Activated CD8-positive, alpha-beta memory T cell treated with anti-CD3 and anti-CD28 coated beads, Interleukin-2, amount 50 U/mL, for 48 hours (primary cell): ENCODE measurements at places on chromosomes 12 and 14.
A peak's percentile ranks its signal among the peaks of the same experiment; 100 is the strongest.

DNA sequence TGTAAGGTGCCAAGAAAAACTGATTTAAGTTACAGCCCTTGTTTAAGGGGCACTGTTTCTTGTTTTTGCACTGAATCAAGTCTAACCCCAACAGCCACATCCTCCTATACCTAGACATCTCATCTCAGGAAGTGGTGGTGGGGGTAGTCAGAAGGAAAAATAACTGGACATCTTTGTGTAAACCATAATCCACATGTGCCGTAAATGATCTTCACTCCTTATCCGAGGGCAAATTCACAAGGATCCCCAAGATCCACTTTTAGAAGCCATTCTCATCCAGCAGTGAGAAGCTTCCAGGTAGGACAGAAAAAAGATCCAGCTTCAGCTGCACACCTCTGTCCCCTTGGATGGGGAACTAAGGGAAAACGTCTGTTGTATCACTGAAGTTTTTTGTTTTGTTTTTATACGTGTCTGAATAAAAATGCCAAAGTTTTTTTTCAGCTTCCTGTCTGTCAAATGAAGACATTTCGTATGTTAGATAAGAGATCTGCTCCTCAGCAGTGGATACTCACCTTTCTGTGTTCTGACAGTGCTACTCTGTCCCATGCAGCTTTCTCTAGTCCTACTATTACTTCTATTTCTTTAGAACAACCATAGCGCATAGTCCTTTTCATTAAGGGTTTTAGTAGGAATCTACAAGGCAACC is 1.2 kb upstream of the PA2G4 start:
- no peak for DNase-seq

GRCh38 chr14:50340045-50340444 is 27.9 kb downstream of the DMAC2L start:
- no peak for DNase-seq

GRCh38 chr12:92674500-92674899 is 28.3 kb upstream of the PLEKHG7 start:
- no peak for DNase-seq

DNA sequence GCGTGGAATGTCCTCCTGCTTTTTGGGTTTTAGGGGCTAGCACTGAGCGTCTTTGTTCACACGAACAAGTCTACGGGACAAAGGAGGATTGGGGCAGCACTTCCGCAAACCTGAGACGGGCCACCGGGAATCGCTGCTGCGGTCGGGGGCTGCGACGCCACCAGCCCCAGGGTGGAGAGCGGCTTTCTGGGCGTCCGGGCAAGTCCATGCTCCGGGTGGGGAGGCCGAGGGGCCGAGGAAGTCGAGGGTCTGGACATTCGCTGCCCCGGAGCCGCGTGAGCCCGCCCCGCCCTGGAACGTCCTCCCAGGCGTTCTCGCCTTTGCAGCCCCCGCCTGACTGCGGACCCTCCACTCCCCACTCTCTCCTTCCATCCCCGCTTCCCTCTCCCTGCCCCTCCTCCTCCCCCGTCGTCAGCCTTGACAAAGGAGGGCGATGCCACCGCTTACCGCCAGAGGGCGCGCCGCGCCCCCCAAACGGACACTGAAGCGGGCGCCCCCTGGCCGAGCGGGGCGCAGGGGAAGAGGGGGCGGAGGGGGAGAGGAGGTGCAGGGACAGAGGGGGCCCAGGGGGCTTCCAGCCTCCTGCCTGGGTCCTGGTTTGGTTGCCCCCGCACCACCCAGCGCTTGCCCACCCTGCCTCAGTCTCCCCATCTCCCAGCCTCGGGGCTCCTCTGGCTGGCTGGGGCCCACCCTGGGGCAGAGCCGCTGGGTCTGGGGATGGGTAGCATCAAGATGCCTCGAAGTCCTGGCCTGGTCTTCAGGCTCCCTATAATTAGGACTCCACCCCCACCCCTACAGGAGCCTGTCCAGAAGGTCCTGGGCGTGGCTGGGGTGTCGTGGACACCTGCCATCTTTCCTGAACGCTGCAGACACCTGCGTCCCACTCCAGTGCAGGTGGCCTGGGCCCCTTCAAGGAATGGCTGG is 39.1 kb upstream of the INF2 start:
- peak; percentile 92 for DNase-seq

DNA sequence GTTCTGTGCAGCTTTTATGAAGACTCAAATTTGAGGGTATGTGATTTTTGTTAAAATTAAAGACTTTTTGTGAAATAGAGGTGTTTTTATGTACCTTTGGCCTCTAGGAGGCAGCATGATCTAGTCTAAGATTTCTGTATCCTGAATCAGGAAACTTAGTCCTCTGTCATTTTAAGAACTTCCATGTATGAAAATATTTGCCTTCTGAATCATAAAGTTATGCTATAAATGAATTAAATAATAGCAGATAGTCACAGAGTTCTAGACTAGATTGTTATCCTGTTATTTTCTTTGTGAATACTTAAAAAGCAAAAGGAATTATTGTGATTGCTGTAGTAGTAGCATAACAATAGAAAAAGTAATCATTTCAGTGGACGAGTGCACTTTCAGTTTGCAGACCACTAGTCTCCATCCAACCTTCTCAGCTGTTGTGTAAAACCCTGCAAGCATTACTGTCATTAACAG is 56.3 kb downstream of the FGD4 start:
- no peak for DNase-seq

- no peak for DNase-seq
Observed at GRCh38 chr12:51432921-51433320, 8.3 kb downstream of the SLC4A8 start.
